ENCODE measurements at places on chromosomes 5 and 9. TPM values are rescaled to one million over a fixed set of nuclear protein-coding genes. Genes with fewer than 3 reads are reported as not detected.

HMCN2 gene
- polyA plus RNA-seq: not detected

DNA sequence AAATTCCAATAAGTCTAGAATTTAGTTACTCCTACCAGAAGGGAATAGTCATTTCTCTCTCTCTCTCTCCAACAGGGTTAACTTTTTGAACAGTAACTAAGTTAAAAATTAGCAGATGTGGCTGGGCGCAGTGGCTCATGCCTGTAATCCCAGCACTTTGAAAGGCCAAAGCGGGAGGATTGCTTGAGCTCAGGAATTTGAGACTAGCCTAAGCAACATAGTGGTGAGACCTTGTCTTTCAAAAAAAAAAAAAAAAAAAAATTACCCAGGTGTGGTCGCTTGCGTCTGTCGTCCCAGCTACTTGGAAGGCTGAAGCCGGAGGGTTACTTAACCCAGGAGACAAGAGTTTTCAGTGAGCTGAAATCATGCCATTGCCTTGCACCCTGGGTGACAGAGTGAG lies 639.7 kb downstream of the PTPRD start:
- no peaks in the 10 kb centered on the region for H3K27me3 ChIP-seq
- no peaks in the 10 kb centered on the region for H3K36me3 ChIP-seq
- H3K27ac ChIP-seq: no peak overlapping the region
- no peak for DNase-seq
- H3K4me1 ChIP-seq: no peaks in the 10 kb centered on the region

DNA sequence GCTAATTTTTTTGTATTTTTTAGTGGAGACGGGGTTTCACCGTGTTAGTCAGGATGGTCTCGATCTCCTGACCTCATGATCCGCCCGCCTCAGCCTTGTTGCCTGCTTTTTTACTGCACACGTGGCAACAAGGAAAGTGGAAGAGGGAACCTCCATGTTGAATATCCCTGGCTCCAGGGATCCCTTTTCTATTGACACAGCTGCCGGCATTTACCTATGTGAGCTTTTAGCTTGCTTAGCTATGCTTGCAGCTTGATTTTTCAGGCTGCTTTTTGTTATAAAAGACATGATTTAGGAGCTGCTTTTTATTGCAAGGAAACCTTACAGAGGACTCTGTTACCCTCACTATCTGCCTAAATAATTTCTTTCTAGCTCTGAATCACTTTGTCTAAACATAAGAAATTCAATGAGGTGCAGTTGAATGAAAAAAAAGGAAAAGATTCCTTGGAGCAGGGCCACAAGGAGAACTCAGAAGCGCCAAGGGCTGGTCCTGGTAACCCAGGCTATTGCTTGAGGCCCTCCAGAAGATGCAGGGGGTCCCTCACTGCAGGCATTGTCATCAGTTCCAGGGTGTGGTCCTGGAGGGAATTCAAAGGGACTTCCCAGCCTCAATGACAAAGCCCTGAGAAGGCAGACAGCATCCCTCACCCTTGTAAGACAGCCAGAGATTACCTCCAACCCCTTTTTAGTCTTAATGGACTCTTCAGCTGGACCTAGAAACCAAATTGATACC lies 89.9 kb downstream of the SYK start:
- no peak overlapping the region for H3K4me3 ChIP-seq
- H3K27me3 ChIP-seq: peaks cover 7% of the 10 kb centered on the region
- no peaks in the 10 kb centered on the region for H3K4me1 ChIP-seq
- H3K36me3 ChIP-seq: no peaks in the 10 kb centered on the region

GRCh38 chr5:137264041-137264440 lies 235.1 kb downstream of the SPOCK1 start:
- no peak for DNase-seq
- no peaks in the 10 kb centered on the region for H3K27me3 ChIP-seq
- no peaks in the 10 kb centered on the region for H3K36me3 ChIP-seq
- no peak overlapping the region for H3K27ac ChIP-seq
- no peak overlapping the region for H3K4me3 ChIP-seq

- H3K27me3 ChIP-seq: peaks cover 2% of the 10 kb centered on the region
- no peaks in the 10 kb centered on the region for H3K4me1 ChIP-seq
- no peak overlapping the region for H3K27ac ChIP-seq
- DNase-seq: no peak
Observed at GRCh38 chr5:136207631-136208030, 14.7 kb upstream of the SMIM32 start.

DNA sequence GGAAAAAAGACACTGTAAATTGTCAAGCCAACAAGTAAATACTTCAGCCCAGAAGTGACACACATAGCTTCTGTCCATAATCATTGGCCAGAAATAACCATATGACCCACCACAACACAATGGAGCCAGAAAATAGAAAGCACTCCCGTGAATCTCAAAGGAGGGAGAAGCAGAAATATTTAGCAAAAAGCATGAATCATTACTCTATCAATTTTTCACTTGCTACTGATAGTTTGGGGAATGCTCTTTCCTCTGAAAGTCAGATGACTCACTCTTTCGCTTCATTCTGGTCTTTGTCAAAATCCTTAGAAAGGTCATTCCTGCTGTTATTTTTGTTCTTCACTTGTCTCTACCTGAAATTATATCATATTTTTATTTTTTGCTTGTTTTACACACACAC lies 312.6 kb downstream of the TMEM232 start:
- no peaks in the 10 kb centered on the region for H3K36me3 ChIP-seq
- no peak overlapping the region for H3K27ac ChIP-seq
- peak; percentile 6 for DNase-seq
- no peak overlapping the region for H3K4me3 ChIP-seq
- no peaks in the 10 kb centered on the region for H3K27me3 ChIP-seq

OR1Q1 gene
- 0.17 TPM for polyA plus RNA-seq

DNA sequence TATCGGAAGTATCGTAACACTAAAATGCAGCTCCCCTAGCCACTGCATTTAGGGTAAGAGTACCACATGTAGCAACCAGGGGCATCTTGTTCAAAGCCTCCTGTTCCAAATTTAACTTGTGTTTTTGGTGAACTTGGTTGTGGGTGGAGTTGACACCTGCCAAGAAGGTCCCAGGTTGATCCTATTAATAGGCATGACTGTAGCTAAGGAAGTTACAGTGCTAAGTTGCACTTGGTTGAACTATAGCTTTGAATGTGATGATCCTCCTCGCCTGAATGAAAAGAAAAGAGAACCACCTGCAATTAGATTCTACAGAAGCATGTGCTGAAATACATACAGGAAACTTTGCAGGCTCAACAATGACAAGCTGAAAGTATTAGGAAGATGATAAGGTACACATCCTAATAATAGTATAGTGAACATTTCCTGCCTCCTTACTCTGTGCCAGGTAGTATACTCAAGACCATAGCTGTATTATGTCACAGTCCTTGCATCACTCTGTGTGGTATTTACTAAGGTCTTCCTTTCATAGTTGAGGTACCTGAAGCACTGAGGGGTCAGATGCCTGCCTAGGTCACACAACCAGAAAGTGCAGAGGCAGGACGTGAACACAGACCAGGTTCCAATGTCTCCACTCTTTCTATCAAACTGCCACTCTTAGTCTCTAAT lies 64.5 kb upstream of the PIP5K1B start:
- no peaks in the 10 kb centered on the region for H3K4me1 ChIP-seq
- no peak overlapping the region for H3K4me3 ChIP-seq
- H3K36me3 ChIP-seq: no peaks in the 10 kb centered on the region

F2RL1 gene
- 12.4 TPM for polyA plus RNA-seq

DNA sequence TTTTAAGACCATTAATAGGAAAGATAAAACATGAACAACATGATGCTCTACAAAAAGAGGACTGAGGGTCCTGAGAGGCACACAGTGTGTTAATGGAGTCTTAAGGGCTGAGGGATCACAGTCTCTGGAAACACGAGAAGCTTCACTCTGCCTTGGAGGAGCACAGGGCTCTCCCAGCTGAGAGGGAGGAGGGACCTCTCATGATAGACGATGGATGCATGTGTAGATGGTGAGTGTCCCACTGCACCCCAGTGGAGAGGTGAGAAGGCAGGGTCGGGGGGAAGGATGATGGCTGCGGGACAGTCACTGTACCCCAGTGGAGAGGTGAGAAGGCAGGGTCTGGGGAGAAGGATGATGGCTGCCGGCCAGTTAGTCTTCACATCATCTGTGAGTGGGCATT lies 613.4 kb downstream of the IRX1 start:
- no peaks in the 10 kb centered on the region for H3K4me1 ChIP-seq
- DNase-seq: no peak
- H3K27ac ChIP-seq: no peak overlapping the region
- no peaks in the 10 kb centered on the region for H3K36me3 ChIP-seq
- H3K4me3 ChIP-seq: no peak overlapping the region
- H3K27me3 ChIP-seq: no peaks in the 10 kb centered on the region

DNA sequence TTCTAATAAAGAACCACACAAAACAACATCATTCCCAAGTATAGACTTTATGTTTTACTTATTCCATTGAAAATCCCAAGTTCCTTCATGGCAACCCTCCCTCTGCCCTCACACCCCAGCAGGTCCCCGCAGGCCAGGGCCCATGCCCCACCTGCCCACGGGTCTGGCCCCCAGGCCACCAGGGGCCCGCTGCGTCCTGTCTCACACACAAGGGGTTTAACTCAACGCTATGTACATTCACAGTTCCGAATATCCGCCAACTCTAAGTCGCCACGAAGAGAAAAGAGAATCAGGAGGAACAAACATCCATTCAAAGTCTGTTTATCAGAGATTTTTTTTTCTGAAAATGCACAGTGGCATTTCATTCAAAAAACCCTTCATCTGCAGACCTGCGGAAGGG lies 16.2 kb upstream of the SLC6A3 start:
- H3K27me3 ChIP-seq: no peaks in the 10 kb centered on the region
- H3K27ac ChIP-seq: no peak overlapping the region
- DNase-seq: no peak
- H3K36me3 ChIP-seq: peaks cover 34% of the 10 kb centered on the region
- no peaks in the 10 kb centered on the region for H3K4me1 ChIP-seq

DNA sequence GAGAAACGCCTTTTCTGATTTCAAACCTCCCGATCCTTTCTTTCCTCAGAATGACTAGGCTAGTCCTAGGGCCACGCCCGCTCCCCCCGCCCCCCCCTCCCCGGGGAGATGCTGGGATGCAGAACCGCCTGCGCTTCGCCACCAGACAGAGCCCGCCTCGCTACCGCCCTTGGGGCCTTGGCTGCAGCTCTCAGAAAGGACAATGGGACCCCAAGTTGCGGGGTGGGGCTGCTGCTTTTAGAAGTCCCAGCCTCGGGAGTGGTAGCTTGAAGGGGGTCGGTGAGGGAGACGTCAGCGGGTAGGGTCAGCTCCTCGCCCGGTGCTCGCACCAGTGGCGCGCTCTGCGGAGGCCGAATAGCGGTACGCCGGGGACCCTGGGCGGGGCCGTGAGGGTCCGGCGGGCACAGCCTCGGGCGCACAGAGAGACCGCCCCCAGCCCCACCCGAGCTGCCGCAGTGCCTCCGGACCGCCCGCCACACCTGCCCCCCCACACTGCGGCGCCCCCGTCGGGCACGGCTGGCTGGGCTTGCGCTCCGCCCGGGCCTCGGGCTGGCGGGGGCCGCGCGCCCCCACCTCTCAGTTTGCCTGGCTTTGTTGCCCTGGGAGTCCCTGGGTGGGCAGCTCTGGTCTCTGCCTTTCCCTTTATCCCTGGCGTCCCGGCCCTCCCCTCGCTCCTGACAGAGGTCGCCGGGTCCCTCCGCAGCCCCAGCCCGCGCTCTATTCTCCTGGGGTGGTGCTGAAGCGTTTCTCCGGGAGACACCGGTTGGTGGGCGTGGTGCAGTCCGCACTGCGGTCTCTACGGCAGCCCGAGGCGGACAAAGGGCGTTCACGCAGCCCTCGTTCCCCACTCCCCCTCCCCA lies 1.2 kb downstream of the MAP1B start:
- peak; percentile 79 for DNase-seq
- peaks cover 5% of the 10 kb centered on the region for H3K4me1 ChIP-seq
- H3K36me3 ChIP-seq: no peaks in the 10 kb centered on the region
- peak overlapping the region; percentile 89 for H3K4me3 ChIP-seq
- H3K27ac ChIP-seq: peak overlapping the region; percentile 87
- no peaks in the 10 kb centered on the region for H3K27me3 ChIP-seq

DNA sequence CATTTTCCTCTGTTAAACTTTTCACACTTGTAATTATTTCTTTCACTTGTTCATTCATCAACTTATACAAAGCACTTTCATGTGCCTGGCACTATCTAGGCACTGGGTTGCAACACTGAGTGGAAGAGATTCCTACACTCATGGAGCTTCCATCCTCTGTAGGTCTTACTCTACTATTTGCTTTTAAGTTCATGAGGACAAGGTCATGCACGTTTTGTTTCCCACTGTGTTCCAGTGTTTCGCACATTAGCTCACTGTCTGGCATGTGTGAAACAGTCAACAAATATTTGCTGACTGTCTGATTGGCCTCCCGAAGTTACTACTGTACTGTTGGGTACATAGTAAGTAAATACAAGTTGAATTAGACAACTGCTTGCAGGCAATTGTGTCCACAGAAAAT lies 87.9 kb upstream of the IFNK start:
- no peak overlapping the region for H3K4me3 ChIP-seq
- no peak for DNase-seq
- no peaks in the 10 kb centered on the region for H3K36me3 ChIP-seq
- H3K4me1 ChIP-seq: no peaks in the 10 kb centered on the region
- H3K27ac ChIP-seq: no peak overlapping the region

GRCh38 chr9:114006931-114007691 lies 71.0 kb downstream of the AMBP start:
- H3K27ac ChIP-seq: no peak overlapping the region
- peaks cover 12% of the 10 kb centered on the region for H3K36me3 ChIP-seq
- no peaks in the 10 kb centered on the region for H3K27me3 ChIP-seq
- no peaks in the 10 kb centered on the region for H3K4me1 ChIP-seq

CTSV gene
- polyA plus RNA-seq: 0.63 TPM

- H3K4me1 ChIP-seq: peaks cover 5% of the 10 kb centered on the region
- H3K27ac ChIP-seq: no peak overlapping the region
- no peak overlapping the region for H3K4me3 ChIP-seq
- H3K27me3 ChIP-seq: no peaks in the 10 kb centered on the region
- no peak for DNase-seq
Observed at GRCh38 chr9:38360839-38361472, 31.5 kb upstream of the ALDH1B1 start.

DNA sequence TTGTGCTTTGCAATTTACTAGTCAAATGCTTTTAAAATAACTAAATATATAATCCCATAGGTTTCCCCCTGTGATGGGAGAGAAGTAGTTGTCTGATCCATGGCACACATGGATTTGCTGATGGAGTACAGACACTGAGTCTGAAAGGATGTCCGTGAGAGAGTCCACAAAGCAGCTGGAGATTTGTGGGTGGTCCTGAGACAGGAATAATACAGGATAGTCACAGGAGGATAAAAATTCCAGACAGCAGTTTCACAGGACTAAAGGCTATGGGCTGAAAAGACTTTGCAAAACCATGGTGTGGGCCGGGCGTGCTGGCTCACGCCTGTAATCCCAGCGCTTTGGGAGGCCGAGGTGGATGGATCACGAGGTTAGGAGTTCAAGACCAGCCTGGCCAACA lies 58.7 kb upstream of the ZFR start:
- H3K4me1 ChIP-seq: peaks cover 27% of the 10 kb centered on the region
- no peak overlapping the region for H3K27ac ChIP-seq
- no peak for DNase-seq
- no peak overlapping the region for H3K4me3 ChIP-seq
- no peaks in the 10 kb centered on the region for H3K27me3 ChIP-seq

DNA sequence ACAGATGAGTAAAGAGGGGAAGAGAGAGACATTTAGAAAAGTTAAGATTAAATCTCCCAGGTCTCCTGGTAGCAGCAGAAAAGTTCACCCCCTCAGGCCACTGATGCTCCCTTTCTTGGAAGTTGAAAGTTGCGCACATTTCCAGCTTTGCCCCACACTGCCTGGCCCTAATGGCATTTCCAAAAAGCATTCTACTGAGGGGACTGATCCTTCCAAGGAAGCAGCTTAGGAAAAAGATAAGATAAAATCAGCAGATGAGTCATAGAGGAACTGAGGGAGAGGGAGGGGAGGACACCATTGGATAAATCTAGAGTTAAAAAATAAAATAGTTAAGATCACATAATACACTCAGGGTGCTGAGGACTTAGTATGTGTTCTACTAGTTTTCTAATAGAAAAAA lies 67.6 kb upstream of the SLC12A2 start:
- H3K27ac ChIP-seq: no peak overlapping the region
- H3K27me3 ChIP-seq: no peaks in the 10 kb centered on the region
- peak; percentile 10 for DNase-seq
- H3K4me3 ChIP-seq: no peak overlapping the region

All from fibroblast of lung (primary cell).